ENCODE measurements at places on chromosomes 1 and 21.

DNA sequence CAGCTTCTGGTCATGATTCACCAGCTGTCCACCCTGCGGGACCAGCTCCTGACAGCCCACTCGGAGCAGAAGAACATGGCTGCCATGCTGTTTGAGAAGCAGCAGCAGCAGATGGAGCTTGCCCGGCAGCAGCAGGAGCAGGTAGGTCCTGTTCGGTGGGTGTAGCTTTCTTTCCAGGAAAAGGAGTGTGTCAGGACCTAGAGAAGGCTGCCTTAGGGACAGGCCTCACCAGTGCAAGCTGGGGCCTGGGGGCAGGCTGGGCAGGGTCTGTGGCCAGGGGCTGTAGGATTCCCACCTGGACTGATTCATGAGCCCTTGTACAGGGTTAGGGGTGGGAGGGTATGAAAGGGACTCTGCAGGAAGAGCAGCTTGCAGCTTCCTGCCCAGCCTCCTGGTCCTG is 35.3 kb downstream of the ETNK2 start:
- DNase-seq, result no peak

DNA sequence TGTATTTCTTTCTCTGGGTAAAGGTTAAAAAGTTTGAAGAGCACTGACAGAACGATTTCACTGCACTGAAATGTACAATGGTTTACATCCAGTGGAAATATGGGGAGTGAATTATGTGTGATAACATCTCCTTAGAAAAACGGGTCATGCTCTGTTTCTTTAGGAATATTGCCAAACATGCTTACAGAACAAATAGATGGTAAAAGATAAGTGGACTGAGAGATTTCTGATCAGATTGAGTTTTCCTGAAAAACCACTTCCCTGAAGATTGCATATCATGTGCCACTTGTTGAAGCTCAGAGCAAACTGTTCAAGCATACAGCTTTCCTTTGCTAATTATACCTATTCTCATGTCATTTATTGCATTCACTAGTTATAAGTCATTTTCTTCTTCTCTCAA is 29.9 kb upstream of the DISP1 start:
- DNase-seq, result peak; percentile 25

DNA sequence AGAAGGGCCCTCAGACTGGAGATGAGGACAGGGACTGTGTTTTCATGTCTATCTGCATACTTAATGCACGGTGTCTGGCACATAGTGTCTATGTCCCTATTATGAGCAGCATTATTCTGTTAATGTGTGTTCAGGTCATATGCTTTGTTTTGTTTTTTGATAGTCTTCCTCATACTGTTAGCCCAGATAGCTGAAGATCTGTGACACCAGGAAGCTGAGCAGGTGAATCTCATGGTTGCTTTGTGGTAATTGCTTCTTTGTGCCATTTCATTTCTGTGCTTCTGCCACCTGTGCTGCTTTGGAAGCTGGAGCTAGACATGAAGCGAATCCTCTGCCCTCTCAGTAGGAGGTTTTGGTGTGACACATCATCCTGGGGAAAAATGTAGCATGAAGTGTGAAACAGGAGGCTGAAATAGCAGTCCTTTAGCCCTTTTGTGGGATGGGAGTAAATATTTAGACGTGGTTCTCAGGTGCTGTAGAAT is 15.8 kb downstream of the SMAP2 start:
- DNase-seq, result no peak

DNA sequence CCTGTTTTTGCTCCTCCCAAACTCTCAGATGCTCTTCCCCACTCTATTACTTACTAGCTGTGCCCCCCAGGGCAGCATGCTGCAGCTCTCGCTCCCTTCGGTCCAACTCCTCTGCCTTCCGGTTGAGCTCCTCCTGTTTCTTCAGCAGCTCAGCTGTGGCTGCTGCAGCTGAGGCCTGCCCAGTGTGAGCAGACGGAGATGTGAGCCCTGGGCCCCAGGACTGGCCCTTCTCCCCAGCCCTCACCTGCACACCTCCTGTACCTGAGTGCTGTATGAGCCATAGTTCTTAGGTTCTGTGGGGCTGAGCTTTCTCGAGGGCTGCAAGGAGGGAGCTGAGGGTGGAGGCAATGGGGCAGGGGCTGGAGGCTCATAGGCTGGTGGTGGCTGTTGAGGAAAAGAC is 1.9 kb downstream of the SCAMP3 start:
- no peak for DNase-seq

GRCh38 chr21:16908077-16908476 is 604.8 kb upstream of the CXADR start:
- peak; percentile 95 for DNase-seq

- DNase-seq, result no peak
Measured at GRCh38 chr1:11516961-11517635, 38.1 kb downstream of the DISP3 start.

Measured in renal cortical epithelial cell (primary cell).